ENCODE measurements at places on chromosomes 4 and X.

DNA sequence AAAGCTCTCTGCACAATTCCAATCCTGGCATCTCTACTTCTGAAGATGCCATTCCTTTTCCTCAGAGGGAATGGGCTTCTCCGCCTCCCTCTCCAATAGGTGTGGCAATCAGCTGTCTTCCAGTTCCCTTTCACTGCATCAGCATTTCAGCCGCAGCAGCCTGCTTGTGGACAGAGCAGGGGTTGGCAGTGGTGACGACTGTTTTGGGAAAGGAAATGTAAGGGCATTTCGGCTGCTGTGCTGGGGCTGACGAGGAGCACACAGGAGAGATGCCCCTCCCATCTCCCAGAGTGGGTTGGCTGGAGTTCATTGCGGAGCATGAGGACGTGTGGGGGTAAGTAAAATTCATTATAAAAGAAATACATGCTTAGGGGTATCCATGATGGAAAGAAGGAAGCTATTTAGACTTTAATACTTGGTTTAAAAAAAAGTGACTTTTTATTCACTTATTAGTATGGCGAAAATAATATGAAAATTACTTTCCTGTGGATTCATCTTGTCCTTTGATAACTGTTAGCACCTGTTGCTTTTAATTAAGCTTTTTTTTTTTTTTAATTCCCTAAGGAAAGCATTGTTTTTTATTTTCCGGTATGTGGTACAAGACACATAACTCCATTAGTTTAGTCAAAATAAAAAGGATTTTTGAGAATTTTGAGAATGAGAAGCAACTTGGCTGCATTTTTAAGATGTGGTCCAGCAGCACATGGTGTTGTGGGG, at the start of gene LIMCH1:
Gene LIMCH1, plus strand, starts transcription at position 141 of the 717 bp plus-strand sequence. CDS start 67,839 bp downstream, outside the sequence.
- DNase-seq: no peak

DNA sequence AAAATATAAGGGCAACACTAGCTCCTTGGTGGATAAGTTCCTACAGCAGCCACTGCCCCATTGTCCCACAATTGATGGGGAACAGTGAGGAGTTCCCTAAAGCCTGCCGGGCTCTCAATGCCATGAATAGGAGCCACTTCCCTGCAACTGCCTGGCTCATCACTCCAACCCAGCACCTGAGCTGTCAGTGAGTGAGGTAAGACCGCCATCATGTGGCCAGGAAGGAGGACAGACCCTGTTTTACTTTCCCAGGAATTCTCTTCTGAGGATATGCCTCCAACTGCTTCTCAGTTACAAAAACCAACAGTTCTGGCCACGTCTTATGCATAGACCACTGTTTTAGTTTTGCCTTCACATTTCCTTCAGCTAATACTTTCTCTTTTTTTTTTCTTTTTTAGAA, 45.5 kb downstream of the SRPX start:
- no peak for DNase-seq

- DNase-seq: no peak
Observed at GRCh38 chrX:112163906-112164305, 81.3 kb upstream of the TRPC5 start.

- no peak for DNase-seq
Observed at GRCh38 chr4:147950841-147951240, 219.0 kb downstream of the ARHGAP10 start.

DNA sequence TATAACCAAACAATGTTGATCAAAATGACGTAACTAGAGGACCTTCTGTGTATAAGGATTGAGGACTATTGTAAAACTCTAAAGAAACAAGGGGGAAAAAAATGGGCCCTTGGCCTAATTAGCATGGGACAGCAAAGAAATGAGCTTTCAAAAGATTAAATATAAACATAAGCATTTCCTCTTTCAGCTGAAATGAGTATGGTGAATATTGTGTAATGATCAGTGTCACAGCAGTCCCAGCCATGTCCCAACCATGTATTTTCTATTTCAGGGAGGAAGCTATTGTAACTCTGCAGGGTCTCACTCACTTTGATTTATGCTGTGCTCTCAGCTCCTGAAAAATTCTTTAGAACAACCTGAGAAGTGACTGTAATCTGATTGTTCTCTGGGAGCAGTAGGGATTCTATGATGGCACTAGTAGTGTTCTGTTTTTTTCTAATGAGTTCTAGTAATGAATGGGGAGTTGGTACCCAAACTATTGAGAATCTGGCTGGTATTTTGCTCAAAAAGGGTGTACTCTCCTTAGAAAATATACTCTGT, 25.8 kb downstream of the ANXA10 start:
- no peak for DNase-seq

- no peak for DNase-seq
Observed at GRCh38 chr4:86184216-86184900, 175.5 kb downstream of the MAPK10 start.

- no peak for DNase-seq
Observed at GRCh38 chr4:5967783-5968182, 50.4 kb downstream of the C4orf50 start.

DNA sequence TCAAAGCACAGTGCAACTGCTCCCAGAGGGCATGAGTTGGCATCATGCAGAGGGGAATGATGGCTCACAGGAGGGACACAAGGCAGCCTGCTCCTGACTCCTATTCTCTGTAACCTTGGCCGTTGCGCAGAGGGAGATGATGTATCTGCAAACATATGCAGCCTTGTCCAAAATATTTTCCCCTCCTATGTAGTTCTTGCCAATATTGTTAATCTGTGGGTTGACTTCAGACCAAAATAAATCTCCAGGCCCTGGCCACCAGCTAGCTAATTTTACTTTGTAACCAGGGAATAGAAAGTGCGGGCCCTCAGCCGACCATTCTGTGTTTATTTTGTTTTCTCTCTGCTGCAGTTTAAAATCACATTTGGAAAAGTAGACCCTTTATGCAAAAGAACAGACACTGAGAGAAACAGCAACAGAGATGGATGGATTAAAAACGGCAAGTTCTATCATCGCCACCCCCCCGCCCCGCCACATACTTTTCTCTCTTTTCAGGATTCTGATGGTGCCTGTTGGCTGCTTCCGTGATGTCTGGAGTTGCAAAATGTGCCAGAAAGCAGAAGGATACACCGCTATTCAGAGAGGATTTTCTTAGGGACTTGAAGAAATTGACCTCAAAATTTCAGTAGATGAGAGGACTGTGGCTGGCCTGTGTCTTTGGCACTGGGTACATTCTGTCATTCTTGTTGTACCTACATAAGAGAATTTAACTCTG, 185.3 kb upstream of the BCOR start:
- DNase-seq: no peak

- DNase-seq: no peak
Observed at GRCh38 chrX:17878028-17878670, 17.1 kb upstream of the RAI2 start.

DNA sequence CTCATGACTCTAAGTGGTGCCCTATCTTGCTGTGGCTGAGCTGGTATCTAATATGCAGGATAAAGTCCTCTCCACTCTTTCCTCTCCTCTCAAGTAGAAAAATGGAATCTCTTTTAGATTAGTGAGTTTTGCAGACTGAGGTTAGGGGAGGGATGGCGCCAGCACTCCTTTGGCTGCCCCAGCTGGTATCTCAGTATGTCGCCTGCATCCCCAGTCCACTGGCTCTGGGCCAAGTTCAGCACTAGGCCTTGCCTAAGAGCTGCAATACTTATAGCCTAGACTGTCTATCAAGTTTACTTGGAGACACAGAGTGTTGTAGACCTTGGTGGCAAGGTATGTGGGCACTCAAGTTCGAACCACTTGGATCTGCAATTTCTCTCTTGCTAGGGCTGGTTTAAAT, 351.3 kb downstream of the NAP1L3 start:
- DNase-seq: no peak

DNA sequence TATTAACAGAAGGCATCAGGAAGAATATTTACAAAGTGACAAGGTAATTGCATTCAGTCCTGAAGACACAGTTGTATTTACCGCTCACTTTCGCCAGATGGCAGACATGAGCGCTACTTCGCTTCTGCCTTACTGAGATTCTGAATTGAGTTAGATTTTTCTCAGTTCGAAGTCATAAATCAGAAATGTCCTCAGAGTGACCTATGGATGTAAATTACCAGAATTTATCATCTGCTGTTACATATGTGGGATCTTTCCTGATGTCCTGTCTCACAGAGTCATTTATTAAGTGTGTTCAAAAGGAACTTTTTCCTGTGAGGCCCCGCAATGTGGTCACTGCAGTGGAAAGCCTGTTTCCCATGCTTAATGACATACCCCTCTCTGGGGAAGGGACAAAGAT, 97.3 kb upstream of the DCLK2 start:
- DNase-seq: peak; percentile 63

GRCh38 chr4:174999407-174999806, 81.2 kb downstream of the ADAM29 start:
- DNase-seq: no peak

GRCh38 chr4:99563310-99564186, at the start of gene TRMT10A:
TRMT10A (minus strand) TSS chr4:99564039; CDS start chr4:99559338, 4,701 bp downstream.
- DNase-seq: peak; percentile 95

- no peak for DNase-seq
Observed at GRCh38 chr4:44160776-44161367, 287.7 kb downstream of the KCTD8 start.

- no peak for DNase-seq
Observed at GRCh38 chr4:99961711-99962110, 11.6 kb upstream of the H2AZ1 start.

DNA sequence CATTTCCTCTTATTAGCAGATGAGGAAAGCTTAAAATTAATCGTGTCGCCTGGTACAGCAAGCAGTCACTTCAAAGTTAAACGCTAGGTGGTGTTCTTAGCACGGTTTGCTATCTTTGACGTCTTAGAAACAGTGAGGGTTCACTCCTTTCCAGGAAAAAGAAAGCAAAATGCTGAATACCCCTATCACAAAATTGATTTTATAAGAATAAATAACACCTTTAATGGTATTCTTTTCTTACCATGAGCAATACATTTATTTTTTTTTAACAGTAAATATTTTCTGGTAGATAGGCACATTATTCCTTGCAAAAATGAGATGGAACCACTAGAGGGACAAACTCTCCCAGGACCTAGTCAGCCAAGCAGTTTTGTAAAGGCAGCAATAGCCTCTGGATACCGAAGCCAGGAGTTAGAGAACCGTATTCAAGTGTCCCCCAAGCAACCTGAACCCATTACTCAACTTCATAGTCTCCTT, 153.9 kb downstream of the KDR start:
- DNase-seq: peak; percentile 10

- no peak for DNase-seq
Observed at GRCh38 chrX:49075347-49075746, 1.5 kb upstream of the PRAF2 start.

- no peak for DNase-seq
Observed at GRCh38 chr4:102036619-102037376, 246.3 kb downstream of the BANK1 start.

DNA sequence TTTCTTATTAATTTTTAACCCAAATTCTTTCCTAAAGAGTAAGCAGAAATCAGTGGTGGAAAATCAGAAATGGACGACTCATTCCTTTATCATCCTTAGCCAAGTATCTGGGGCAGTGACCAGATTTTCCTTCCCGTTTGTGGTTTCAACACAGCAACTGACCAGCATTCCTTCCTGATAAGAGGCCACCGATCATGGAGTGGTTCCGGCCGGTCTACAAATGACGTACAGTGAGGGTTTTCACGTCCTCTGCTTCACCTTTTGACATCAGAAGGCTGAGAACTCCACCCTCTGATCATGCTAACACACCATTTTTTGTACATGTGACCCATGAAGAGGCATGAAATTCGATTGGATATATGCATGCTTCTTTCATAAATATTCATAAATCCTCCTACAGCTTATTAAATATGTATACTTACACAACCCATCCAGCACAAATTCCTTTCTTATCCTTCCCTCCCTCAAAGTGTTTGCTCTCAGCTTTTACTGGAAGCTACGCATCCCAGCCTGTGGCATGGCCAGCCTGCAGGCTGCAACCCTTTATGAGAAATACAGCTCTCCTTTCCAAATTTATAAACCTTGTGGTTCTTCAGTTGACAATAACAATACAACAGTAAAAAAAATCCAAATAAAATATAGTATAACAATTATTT, 173.0 kb upstream of the CASK start:
- no peak for DNase-seq

- no peak for DNase-seq
Observed at GRCh38 chr4:81060587-81061343, 30.3 kb downstream of the BMP3 start.

DNA sequence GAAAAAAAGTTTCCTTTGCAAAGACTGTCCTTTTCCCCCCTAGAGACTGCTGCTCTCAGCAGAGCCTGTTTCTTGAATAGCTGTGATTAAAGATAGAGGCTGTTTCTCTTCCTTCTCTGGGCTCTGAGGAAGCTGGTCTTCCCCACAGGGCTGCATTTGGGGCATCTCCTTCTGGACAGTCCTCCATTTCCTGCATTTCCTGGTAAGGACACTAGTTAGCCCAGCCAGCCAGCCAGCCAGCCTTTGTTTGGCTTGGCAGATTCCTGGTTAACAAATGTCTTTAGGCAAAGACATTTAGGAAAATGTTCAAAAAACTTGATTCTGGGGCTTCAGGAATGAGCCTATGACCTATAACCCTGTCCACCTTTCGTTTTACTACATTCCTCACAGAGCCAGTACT, 34.0 kb upstream of the PLAC1 start:
- no peak for DNase-seq

DNA sequence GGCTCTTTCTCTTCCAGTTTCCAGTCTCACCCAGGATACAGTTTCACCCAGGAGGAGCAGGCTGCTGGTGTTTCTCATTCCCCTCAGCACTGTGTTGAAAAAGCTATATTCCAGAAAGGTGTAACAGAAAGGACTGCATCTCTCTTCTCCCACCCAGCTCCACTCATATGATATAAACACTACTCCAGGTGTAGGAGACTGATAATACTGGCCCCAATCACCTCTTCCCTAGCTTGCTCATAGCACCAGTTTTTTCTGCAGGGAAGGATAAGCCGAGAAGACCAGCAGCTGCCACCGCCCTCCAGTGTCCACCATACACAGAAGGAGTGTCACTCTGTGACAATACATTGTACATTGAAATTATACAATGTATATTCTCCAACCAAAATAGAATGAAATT, 105.5 kb upstream of the STK26 start:
- no peak for DNase-seq

DNA sequence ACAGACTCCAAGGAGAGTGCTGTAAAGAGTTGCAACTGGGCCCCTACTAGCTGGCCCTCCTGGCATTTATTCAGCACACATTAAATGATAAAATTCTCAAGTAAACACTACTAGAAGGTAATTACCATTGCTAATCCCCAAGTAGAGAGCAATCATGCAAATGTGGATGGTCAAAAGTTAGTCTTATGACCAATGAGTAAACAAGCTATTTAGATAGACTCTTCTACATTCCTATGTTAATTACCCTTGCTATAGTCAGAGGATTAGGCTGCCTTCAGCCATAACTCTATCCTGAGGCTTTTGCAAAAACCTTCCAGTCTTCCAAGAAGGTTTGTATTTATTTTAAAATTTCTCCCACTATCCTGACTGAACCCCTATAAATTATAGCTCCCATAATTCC, 28.3 kb upstream of the HPGD start:
- DNase-seq: no peak

- DNase-seq: no peak
Observed at GRCh38 chr4:4613641-4614286, 71.9 kb upstream of the STX18 start.

Data from activated CD4-positive, alpha-beta T cell treated with anti-CD3 and anti-CD28 coated beads, Interleukin-2, amount 10 ng/mL, durations not matched to agents 7 days and 5 days (primary cell).